ENCODE measurements at places on chromosomes 2 and 18.

DNA sequence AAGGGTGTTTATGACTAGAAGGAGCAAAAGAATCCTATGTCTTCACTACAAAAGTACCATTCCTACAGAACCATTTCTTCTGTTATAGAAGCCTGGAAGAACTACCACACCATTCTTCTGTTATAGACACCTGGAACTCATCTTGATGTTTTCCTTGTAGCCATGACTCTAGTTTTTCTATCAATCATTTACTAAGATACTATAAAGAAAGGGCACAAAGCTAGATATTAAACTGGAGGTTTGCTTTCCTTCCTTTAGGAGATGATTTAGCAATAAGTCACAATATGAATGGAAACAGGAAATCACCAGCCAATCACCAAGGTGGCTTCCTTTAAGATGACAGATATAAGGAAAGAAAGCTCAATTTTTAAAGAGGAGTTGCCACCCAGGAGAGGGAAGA lies 100.3 kb upstream of the NEUROD1 start:
- DNase-seq, result no peak

DNA sequence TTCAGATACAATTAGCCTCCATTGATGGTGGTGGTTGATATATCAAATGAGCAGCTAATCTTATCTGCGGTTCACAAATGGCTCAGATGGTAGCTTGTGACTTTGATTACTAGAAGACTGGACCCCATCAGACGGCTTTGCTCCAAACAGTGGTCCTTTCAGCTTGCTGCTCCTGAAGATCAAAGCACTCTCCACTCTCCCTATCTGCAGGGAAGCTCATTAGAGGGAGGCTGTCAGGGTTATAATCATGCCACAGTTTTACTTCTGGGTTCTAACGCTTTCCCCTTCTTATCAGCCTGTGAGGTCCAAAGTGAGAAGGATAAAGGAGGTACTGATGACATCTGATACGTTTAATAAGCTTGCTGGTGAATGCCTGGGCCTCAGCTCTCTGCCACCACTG lies 247.1 kb upstream of the NT5C1B start:
- DNase-seq, result no peak

GRCh38 chr2:6793371-6793770 lies 72.3 kb downstream of the CMPK2 start:
- DNase-seq, result no peak

GRCh38 chr18:12334863-12335262 lies 26.8 kb downstream of the TUBB6 start:
- DNase-seq, result no peak

DNA sequence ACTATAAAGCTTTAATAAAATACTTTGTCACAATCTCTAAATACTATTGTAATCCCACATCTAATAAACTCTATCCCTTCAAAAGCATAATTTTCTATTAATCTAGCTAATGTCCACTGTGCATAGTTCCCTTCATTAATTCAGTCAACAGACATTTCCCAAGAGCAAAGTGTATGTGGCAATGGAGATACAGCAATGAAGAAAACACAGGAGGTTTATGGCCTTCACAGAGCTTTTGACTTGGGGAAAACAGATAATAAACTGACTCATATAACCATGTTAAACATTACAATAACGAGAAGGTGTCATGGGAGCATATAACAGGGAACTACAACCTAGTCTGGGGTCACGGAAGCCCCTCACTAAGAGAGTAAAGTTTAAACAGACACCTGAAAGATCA lies 86.3 kb downstream of the SPIRE1 start:
- DNase-seq, result no peak

DNA sequence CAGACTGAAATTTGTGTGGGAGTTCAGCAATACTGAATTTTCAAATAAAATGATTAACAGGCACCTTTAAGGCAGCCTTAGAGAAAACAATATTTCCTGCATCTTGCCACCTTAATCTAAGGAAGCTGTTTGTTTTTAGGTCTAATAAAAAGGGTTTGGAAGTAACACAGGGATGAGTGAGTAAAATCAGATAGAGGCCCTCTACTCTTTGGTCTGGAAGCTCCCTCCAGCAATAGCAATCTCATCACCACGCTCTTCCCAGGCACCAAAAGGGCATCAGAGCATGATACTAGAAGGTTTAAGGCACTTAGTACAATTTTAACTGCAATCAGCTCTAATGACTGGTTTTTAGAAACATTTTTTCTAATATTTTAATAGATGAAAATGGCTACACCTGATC lies 155.6 kb downstream of the VWC2L start:
- DNase-seq, result no peak

DNA sequence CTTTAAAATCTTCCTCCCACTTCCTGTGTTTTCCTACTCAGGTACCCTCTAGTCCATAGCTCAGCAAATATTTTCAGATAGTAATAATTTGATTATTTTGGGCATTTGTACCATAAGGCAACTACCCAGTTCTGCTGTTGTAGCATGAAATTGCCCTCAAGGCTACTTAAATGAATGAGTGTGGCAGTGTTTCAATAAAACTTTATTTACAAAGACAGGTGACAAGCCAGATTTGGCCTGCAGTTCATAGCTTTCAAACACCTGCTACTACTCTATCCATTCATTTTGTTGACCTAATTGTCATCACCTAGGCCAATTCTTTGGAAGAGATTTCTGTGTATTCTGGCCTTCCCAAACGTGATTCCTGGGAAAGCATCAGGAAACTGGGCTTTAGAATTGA lies 28.9 kb downstream of the NYAP2 start:
- DNase-seq, result no peak

DNA sequence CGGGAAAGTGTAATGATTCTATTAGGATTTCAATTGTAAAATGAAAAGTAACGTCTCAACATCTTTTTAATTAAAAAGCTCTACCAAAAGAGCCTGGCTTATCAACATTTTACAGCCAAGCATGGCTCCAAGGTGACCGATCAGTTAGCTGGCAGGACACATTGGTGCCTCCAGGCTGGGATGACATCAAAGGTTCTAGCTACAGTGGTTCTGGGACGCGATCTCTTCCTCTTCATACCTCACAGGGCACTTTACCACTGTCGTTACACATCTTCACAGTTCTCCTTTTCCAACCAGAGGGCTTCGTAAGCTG lies 693 bp downstream of the ORC2 start:
- DNase-seq, result peak; percentile 8

GRCh38 chr18:24553571-24554285 lies 93.3 kb downstream of the HRH4 start:
- DNase-seq, result no peak

DNA sequence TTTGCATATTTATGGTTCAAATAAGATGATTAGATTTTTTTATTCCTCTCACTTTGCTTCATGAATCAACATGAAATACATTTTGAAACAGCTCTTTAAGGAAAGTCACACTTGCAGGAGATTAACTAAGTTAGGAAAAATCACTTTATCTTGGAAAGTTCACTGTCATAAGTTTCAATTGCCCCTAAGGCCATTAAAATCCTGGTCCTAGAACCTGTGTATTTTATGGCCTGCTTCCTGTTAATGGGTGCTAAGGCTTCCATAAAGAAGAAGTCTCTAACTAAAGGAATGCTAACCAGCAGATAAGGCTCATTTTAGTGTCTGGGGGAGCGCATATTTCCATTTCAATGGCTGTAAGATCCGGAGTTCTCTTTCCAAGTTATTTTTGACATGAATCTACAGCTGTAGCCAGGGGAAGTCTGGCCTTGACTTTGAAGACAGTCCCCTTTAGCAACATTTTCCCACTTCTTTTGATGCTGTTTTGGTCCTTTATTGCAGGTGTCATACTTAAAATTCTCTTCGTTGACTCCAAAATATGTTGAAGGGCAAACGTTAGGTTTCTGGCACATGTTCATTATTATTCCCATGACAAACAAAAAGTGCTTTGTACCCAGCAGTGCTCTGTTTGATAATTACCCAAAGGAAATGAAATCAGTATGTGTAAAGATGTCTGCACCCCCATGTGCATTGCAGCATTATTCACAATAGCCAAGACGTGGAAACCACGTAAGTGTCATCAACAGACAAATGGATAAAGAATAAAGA lies 34.4 kb upstream of the SH3BP4 start:
- no peak for DNase-seq

All from GM12892 (cell line).